ENCODE measurements at places on chromosomes 1 and 21. TPM values are rescaled to one million over a fixed set of nuclear protein-coding genes. Genes with fewer than 3 reads are reported as not detected.

The CLDN8 gene
- 0.33 TPM for total RNA-seq

The KRTAP6-2 gene
- total RNA-seq, result not detected

The RABGGTB gene
- total RNA-seq, result 71.7 TPM

The KRTAP12-2 gene
- not detected for total RNA-seq

The MAST2 gene
- total RNA-seq, result 17.7 TPM

The DIRAS3 gene
- 0.49 TPM for total RNA-seq

The AIM2 gene
- 2.5 TPM for total RNA-seq

The AADACL4 gene
- total RNA-seq, result not detected

The S100A16 gene
- 46.2 TPM for total RNA-seq

The KRTAP13-2 gene
- not detected for total RNA-seq

The GPR37L1 gene
- not detected for total RNA-seq

The TNFSF4 gene
- total RNA-seq, result 1.5 TPM

The PIGK gene
- 21.5 TPM for total RNA-seq

The LCE1D gene
- total RNA-seq, result not detected

The CTH gene
- 6.0 TPM for total RNA-seq

The DIO1 gene
- total RNA-seq, result not detected

The LAMB3 gene
- total RNA-seq, result 5.5 TPM

The GFI1 gene
- 1.6 TPM for total RNA-seq

The FAM131C gene
- total RNA-seq, result 0.51 TPM

The ACTL8 gene
- not detected for total RNA-seq

The GLIS1 gene
- not detected for total RNA-seq
